Bronchial epithelial cell (primary cell): ENCODE measurements at places on chromosomes 1 and 21. TPM values are rescaled to one million over a fixed set of nuclear protein-coding genes. Genes with fewer than 3 reads are reported as not detected.

Gene KRTAP12-2
- total RNA-seq = not detected in 2 replicates

Gene KCNQ4
- total RNA-seq = under 0.01 TPM in 2 replicates

DNA sequence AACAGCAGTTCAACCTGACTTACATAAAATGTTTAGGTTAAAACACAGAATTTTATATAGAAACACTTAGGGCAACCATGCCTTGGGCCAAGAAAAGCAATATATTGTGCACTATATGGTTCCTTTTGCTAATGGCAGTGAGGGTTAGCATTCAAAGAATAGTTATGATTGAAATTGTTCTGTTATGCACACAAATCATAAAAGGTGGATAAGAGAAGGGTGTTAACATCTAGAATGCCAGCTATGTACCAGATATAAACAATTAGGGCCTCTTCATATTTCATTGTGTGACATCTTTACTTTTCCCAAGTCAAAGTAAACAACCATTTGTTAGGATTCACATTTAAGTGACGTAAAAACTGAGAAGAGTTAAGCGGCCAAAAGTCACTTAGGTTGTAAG lies 308.0 kb upstream of the B3GALT2 start:
- DNase-seq = no peak

- DNase-seq = no peak
Observed at GRCh38 chr1:230598745-230599144, 43.5 kb upstream of the COG2 start.

GRCh38 chr21:31665397-31665796 lies 5.9 kb downstream of the SOD1 start:
- no peak for DNase-seq

- DNase-seq = no peak
Observed at GRCh38 chr1:110672753-110673108, 2.0 kb downstream of the KCNA3 start.
